NCI-H1417 (cell line): ENCODE measurements at places on chromosomes 4 and X.
A peak's percentile ranks its signal among the peaks of the same experiment; 100 is the strongest.

DNA sequence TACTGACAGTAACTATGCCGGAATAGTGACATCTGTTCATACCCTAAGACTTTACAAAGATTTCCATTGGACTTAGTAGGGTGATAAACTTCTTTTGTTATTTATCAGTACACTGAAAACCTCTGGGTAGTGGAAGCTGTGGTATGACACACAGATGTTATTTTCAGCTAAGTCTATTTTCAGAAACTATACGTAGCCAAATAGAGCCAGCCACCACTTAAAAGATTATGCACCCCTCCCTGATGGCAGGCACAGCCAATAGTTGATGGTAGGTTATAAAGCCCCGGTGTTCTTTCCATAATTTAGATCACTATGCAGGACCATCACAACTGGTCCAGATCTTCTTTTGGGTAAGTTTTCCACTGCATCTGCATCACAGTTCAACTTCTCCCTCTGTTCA is 1603.2 kb upstream of the PABPC4L start:
- no peak for DNase-seq

- no peak for DNase-seq
Measured at GRCh38 chr4:86560447-86560846, 33.7 kb upstream of the PTPN13 start.

GRCh38 chr4:6392407-6392806 is 80.0 kb downstream of the PPP2R2C start:
- no peak for DNase-seq

- DNase-seq, result no peak
Measured at GRCh38 chr4:52684896-52685295, 25.8 kb upstream of the USP46 start.

DNA sequence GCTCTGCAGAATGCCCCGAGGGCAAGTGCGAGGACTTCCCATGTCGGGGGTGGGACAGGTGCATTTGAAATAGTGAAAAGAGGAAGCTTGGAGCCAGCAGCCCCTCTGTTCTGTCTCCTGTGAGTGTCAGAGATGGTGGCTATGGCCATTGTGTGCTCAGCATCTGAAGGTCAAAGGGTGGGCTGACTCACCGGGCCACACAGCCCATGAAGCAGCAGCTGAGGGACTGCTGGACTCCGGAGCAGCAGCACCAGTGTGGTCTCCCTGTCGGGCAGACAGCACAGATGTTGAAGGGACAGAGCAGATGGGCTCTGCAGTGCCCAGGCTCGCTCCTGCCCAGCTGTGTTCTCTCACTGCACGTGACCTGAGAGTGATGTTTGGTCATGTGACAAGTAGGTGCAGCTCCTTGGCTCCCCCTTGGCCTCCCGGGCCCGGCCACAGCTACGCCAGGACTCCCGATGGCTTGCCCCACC is 53.5 kb downstream of the TBC1D14 start:
- DNase-seq, result peak; percentile 32

- DNase-seq, result no peak
Measured at GRCh38 chrX:77572322-77572721, 125.1 kb downstream of the FGF16 start.

- DNase-seq, result no peak
Measured at GRCh38 chr4:39792529-39792928, 94.6 kb downstream of the UBE2K start.

DNA sequence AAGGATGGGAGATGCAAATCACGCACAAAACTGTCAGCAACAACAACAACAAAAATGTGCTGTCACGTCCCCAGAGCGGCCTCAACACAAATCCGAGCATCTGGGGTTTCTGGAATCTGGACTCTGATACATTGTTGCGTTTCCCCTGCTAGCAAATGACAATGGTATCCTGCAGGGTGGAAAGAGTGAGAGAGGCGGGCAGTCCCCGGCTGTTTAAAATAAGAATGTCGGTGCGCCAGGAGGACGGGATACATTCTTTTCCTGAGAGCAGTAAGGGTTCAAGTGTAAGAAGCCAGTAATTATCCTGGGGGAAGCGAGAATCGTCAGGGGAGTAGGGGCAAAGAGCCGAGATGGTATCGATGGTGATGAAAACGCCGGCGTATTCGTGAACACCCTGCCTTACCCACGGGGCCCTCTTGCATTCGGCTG is 310.2 kb downstream of the ASMT start:
- no peak for DNase-seq

DNA sequence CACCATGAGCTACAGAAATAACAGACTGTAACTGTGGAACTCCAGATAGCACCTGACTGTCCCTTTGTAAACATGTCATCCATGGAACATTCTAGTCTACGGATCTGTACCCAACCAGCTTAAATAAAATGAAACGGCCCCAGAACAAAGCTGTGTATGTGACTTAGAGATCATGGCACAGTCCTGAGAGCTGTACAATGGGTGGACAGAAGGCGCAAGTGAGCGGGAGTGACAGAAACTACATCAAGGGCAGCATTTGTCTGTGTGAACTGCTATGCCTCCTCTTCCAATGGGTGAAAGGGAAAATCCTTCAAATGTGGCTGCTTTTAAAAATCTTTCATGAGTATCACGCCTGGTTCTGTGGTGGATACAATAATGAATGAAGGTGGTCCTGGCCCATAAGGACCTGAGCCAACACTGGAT is 72.5 kb downstream of the FAT1 start:
- DNase-seq, result no peak

DNA sequence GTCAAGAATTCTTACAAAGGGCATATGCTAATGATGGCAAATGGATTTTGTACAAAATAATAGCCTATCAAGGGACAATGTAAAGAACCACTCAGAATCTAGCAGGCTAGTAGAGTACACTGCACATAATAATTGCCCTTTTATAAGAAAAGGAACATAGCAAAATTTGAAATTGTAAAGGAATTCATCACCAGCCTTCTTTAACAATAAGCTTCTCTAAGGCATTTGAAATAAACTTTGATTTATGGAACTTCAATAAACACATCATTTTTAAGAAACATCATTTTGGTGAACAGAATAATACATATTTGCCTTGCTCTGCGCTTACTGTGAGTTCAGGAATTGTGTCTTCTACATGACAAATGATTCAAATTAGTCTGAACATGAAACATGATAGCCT is 9.7 kb upstream of the ATP10D start:
- no peak for DNase-seq

- DNase-seq, result no peak
Measured at GRCh38 chr4:78829296-78829695, 53.1 kb downstream of the BMP2K start.

DNA sequence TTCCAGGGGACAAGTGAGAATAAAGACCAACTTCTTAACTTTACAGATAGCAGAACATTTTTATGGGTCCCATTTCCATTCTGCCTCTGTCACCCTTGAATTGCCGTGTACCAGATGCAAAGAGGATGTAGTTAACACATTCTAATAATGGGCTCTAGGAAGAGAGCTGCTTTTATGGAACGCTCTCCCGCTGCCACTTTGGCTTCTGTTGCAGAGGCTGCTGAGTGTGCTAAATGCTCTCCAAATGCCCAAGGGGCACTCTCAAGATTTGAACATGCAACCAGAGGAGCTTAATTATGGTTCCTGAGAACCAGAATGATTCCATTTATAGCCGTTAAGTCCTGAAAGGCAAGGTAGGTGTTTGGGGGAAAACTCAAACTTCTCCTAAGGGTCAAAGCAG is 28.1 kb upstream of the GPC3 start:
- DNase-seq, result peak; percentile 29

GRCh38 chr4:10461091-10461849 is 4.0 kb upstream of the ZNF518B start:
- DNase-seq, result no peak

GRCh38 chrX:133171962-133172708 is 46.0 kb downstream of the TFDP3 start:
- no peak for DNase-seq

DNA sequence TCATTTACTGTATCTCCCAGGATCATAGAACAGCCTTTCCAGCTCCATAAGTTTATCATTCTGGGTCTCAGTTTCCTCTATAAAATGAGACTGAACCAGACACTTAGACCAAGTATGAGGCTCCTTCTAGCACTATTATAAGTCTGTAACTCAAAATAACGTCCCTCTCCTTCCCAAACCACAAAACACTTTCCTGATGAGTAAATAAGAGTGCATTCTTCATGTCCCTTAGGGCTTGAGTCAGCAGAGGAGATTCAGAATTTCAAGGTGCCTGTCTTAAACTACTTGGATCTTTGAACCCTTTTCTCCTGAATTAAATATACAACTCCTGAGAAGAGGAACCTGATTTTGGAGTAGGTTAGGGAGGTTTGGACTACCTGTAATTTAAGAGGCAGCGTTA is 62.6 kb downstream of the GLRA2 start:
- DNase-seq, result no peak

DNA sequence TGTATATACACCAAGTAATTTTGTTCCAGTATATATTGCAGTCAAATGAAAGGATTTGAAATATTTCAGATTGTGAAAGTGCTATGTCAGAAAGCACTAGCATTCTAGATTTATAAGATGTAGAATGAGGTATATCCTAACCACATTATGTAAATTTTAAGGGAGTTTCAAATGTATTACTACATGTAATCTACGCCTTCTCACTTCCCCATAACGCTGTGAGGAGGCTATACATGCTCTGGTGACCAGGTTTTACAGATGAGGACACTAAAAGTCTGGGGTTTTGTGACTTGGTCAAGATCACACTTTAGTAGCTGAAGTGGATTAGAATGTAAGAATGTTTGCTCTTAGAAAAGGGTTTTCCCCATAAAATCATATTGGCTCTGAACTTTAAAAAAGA is 8.1 kb downstream of the ENPEP start:
- no peak for DNase-seq

GRCh38 chr4:116561768-116562167 is 523.6 kb downstream of the TRAM1L1 start:
- DNase-seq, result peak; percentile 76

- DNase-seq, result no peak
Measured at GRCh38 chr4:172770787-172771186, 397.8 kb upstream of the GALNT7 start.

DNA sequence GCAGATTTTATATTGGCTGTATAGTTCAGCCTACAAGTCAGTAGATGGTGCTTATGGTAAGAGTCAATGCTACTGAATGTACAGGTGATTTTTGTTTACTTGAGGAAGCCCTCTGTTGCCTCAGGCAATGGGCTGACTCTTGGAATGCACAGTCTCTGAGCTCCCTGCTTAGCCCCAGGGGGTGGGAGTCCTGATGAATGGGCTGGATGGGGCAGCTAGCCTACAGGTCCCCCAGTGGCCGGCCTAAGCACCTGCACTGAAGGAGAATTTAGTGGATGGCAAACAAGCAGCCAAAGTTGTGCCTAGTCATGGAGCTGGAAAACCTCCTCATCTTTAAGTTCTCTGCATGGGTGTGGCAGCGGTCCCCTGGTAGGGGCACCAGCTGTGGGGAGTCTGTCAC is 101.8 kb upstream of the CXorf51B start:
- DNase-seq, result no peak

GRCh38 chr4:26858035-26858918 is 2.4 kb upstream of the STIM2 start:
- peak; percentile 22 for DNase-seq

DNA sequence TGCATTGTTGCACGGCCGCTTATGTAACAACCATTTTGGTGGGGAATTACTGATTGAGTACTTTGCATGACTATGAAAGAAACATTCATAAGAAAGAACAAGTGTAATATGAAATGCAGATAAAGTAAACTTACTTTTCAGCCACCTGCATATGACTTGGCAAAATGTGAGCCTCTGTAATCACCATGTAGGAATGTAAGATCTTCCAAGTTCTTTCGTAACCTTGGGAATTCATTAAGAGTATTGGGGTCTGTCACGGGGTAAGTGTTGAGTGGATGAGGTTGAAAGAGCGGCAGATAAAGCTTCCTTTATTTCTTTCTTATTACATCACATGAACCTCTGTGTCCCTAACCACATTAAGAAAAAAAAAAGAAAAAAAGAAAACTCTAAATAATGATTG is 348.5 kb upstream of the NR3C2 start:
- no peak for DNase-seq

DNA sequence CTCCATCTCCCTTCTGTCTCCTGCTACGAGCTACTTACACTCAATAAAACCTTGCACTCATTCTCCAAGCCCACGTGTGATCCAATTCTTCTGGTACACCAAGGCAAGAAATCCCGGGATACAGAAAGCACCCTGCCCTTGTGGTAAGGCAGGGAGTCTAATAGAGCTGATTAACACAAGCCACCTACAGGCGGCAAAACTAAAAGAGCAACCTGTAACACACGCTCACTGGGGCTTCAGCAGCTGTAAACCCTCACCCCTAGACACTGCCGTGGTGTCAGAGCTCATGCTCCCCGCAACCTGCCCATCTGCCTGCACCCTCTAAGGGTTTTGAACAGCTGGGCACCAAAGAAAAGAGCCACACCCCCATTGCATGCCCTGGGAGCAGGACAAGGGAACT is 755.4 kb upstream of the HTR2C start:
- no peak for DNase-seq

DNA sequence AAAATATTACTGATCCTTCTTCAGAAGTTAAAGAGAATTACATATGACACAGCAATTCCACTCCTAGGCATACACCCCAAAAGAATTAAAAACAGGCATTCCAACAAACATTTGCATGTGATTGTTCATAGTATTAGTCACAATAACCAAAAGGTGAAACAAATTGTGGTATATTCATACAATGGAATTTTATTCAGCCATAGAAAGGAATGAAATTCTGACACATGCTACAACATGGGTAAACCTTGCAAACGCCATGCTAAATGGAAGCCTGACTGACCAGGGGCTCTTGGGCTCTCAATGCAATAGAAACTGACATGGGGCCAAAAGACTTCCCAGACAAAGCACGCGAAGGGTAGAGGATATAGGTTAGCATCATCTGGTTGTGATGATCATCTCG is 62.1 kb upstream of the S100G start:
- DNase-seq, result no peak

DNA sequence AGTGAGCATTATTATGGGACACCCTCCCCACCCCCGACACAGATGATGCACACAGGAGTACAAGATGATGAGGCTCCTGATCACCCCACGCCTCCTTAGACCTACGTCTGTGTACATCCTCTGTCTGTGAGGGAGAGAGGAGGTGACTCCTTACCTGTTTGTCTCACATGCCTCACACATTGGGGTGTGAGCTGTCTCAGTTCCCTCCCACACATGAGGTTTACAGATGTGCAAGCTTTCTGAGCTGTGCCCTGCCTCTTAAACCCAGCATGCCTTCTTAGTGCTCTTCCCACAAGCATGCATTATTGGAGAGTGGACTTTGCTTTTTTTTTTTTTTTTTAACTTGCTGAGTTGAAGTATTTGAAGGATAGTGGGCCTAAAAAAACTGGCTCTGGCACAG is 76.7 kb downstream of the CLCN5 start:
- no peak for DNase-seq

GRCh38 chrX:11481035-11481434 is 184.7 kb downstream of the ARHGAP6 start:
- DNase-seq, result no peak

DNA sequence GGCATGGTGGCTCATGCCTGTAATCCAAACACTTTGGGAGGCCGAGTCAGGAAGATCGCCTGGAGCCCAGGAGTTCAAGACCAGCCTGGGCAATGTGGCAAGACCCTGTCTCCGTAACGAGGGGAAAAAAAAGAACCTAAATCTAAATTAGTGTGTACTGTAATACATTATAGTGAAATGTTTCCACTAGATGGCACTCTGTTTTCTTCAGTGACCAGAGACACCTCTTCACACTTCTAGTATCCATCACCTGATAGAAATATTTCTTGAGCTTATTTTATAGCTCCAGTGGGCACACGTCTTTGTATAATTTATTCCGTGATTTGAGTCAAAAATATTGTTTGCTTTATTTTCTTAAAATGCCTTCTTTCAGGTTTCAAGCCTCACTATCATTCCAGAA is 600.9 kb upstream of the DIPK2B start:
- DNase-seq, result peak; percentile 4
